ENCODE measurements at places on chromosomes 7 and 10. TPM values are rescaled to one million over a fixed set of nuclear protein-coding genes. Genes with fewer than 3 reads are reported as not detected.

DNA sequence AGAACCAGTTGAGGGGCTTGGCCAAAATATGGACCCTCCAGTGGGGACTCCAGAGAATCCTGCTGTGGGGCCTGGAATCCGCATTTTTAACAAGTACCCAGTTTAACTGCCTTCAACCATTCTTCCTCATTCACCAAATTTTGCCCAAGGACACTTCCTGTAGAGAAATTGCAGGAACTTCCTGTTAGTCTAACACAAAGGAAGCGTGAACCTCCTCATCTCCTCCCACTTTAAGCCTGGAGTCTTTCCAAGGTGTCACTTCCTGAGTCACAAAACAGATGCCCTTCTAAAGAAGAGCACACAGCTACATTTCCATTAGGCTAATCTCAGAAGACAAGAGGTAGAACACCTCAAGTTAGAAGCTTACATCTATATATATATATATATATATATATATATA lies 188.4 kb downstream of the PPP1R17 start:
- DNase-seq, result no peak

DNA sequence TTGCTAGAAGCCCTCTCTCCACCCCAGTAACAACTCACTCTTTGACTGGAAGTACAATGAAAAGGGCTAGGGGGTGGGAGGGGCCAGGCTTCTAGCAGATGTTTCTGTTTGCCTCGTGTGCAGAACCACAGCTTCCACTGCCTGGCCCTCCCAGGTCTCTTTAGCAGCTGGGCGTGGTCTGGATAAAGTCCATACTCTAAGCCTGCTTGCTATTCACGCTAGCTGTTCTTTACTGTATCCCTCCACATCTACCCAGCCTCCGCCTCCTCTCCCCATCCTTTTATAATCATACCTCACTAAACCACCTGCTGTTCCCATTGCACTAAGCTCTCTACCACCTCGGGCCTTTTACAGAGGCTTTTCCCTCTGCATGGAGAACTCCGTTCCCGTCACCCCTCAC lies 288.8 kb downstream of the CAMK1D start:
- DNase-seq, result no peak

GRCh38 chr7:18861514-18862118 lies 255.8 kb downstream of the TWIST1 start:
- no peak for DNase-seq

DNA sequence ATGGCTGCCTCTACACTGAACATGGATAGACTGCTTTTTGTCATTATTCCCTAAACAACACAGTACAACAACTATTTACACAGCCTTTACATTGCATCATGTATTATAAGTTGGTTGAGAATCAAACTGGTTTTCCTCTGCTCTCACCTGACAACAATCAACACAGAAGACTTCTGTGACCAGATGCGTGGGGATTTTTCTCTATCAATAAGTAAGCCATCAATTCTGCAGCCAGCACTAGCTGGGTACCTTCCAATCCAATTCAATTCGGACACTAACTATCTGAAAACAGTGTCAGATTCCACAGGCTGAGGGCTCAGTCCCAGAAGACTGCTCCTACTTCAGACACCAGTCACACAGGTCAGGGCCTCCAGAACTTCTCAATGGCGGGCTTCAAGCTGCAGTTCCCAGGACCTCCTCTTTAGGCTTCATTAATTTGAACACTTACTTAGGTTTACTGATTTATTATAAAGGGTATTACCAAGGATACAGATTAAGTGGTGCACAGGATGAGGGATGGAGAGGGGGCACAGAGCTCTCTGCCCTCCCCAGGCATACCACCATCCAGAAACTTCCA lies 36.4 kb upstream of the ASL start:
- no peak for DNase-seq

The MBL2 gene
- not detected for total RNA-seq

The IQUB gene
- not detected for total RNA-seq

Measured in uterus (tissue), 4 donors.